ENCODE measurements at places on chromosomes 2 and 18.
A peak's percentile ranks its signal among the peaks of the same experiment; 100 is the strongest.

- DNase-seq, result no peak
Measured at GRCh38 chr2:190413421-190413820, 5.3 kb downstream of the MFSD6 start.

- no peak for DNase-seq
Measured at GRCh38 chr2:239252393-239252792, 148.4 kb downstream of the HDAC4 start.

DNA sequence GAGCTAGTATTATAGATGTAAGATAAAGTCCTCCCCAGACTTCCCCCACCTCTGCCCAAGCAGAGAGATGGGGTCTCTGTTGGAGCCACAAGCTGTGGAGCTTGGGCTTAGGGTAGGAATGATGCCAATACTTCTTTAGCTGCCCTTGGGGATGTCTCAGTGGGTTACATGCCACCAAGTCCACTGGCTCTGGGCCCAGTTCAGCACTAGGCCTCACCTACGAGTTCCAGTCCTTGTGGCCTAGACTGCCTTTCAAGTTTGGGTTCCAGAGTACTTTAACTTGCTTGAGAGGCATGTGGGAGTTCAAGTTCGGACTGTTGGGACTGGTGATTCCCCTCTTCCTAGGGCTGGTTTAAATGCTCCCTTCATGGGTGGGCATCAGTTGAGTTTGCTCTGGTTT is 272.4 kb downstream of the PTPRM start:
- DNase-seq, result no peak

DNA sequence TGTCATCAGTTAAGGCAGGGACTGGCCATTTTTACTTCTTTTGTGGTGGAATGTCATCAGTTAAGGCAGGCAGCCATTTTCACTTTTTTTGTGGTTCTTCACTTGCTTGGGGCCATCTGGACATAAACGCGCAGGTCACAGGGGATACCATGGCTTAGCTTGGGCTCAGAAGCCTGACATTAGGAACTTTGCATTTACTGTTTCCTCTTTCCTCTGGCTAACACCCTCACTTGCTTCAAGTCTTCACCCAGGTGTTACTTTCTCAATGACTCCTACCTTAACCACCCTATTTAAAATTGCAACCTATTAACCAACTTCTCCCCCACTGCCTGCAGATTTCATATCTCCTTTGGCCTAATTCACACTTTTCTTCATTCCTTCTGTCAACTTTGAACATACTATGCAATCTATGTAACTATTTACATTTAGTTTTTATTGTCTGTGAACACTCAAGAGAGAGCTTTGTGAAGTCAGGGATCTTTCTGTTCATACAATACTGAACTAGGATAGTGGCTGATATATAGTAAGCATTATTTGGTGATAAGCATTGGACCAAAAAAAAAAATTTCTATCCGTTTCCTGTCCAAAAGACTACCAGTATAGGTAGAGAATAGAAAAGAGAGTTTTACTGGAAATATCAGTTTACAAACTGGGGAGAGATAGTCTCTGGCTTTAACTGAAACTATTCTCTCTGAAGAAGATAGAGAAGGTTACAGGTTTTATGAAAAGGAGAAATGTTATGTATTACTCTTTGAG is 600.1 kb upstream of the ZNF804A start:
- no peak for DNase-seq

DNA sequence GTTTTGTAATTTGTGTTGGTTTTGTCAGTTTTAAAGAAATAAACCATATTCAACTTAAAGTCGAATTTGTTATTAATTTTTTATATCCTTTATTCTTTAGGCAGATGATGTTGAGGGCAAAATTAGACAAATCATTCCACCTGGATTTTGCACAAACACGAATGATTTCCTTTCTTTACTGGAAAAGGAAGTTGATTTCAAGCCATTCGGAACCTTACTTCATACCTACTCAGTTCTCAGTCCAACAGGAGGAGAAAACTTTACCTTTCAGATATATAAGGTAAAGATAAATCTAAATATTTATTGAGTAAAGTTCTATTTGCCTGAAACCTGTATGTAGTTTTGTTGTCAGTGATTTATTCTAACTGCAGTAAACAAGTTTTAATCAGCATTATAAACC is 34.5 kb upstream of the METAP1D start:
- DNase-seq, result no peak

DNA sequence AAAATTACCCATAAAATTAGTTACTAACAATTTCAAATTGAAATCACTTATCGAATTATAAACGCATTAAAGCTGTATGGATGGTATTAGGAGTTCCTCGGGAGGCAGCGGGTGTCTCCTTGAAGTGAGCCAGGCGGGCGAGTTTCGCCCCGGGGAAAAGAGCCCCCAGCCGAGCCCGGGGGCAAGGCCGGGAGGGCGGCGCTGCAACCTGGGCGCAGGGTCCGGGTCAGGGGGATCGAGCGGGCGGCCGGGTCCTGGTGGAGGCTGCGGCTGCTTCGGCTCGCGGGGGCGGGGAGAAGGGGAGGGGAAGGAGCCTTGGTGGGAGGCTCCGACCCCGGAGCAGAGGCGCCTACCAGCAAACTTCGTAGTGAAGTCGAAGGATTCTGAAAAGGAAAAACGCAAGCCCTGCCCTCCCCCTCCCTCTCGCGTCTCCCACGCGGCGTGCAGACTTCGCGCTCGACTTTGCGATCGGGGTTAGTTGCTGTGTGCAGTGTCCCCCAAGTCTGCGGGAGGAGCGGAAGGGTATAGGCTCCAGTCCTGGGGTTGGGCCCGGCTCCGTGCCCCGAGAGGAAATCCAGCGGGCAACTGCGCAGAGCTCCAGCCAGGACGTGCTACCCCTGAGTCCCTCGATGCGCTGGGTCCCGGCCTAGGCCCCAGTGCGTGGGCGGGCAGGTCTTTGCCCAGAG is 140.8 kb downstream of the MEIS1 start:
- DNase-seq, result no peak

DNA sequence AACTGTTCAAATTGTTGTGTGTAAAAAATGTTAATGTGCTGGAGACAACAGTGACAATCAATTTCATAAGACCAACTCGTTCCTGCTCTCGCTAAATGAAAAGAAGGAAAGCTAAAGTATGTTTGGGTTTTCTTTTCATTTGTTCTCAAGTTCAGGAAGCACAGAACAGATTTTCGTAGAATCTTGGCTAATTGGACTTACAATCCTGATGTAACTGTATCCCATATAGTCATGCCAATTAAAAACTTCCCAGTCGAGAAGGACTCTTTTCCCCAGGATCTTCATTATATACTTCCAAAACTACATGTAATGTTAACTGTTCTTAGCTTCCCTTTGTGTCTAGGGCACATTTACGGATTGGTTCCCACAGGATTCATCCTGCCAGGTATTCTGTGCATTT is 135.4 kb upstream of the ITGB6 start:
- no peak for DNase-seq

GRCh38 chr18:47953471-47953931 is 23.0 kb upstream of the SMAD2 start:
- DNase-seq, result peak; percentile 37

DNA sequence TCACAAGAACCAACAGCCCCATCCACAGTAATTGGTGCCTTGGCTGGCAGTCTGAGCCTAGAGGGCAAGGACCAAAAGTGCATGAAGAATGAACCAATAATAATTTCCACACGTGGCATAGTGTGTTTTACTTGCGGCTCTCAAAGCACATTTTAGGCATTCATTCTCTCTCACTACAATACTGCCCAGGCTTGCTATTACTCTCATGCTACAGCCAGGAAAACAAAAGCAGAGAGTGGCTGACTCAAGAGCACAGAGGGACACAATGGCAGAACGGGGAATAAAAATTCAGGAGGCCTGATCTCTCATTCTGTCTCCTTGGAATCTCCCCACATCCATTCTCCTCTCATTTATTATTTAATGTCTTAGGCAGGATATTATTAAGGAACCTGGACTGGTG is 57.0 kb upstream of the NOL4 start:
- DNase-seq, result no peak

GRCh38 chr2:221444106-221444505 is 128.0 kb downstream of the EPHA4 start:
- no peak for DNase-seq

GRCh38 chr18:58580623-58581022 is 48.3 kb downstream of the ALPK2 start:
- DNase-seq, result no peak

- DNase-seq, result peak; percentile 84
Measured at GRCh38 chr2:222912117-222912516, 51.3 kb downstream of the ACSL3 start.

DNA sequence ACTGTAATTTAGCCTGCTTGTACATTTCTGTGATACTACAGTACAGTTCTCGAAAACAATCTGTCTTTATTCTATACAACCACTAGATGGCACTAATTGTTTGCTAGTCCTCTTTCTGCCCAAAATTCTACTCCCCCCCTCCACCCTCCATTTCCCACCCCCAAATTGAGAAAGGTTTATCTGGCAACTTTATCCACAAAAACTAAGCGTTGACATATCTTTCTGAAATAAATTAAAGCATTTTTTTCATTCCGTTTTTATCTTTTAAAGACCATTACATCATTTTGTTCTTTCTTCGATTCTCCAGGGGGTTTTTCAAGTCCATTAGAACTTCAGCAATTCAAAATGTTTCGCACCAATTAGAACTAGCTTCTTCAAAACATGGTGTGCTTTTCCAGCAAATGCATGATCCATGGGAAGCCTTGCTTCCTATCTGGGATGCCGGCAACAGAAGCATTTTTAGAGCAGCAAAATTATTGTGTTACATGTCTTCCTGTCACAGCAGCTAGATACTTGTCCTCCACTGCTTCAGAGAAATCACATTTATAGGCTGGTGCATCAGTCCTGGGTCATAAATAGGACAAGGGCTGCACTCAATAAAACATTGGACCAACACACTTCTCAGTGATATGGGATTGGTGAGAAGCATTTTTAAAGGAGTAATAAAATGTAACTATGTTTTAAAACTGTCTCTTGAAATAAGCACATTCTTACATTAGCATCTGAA is 241.3 kb downstream of the PAX3 start:
- no peak for DNase-seq

- no peak for DNase-seq
Measured at GRCh38 chr2:225030203-225030602, 12.1 kb downstream of the DOCK10 start.

GRCh38 chr2:136770384-136770783 is 5.0 kb downstream of the THSD7B start:
- no peak for DNase-seq

GRCh38 chr18:62438018-62438329 is 84.9 kb upstream of the ZCCHC2 start:
- no peak for DNase-seq

DNA sequence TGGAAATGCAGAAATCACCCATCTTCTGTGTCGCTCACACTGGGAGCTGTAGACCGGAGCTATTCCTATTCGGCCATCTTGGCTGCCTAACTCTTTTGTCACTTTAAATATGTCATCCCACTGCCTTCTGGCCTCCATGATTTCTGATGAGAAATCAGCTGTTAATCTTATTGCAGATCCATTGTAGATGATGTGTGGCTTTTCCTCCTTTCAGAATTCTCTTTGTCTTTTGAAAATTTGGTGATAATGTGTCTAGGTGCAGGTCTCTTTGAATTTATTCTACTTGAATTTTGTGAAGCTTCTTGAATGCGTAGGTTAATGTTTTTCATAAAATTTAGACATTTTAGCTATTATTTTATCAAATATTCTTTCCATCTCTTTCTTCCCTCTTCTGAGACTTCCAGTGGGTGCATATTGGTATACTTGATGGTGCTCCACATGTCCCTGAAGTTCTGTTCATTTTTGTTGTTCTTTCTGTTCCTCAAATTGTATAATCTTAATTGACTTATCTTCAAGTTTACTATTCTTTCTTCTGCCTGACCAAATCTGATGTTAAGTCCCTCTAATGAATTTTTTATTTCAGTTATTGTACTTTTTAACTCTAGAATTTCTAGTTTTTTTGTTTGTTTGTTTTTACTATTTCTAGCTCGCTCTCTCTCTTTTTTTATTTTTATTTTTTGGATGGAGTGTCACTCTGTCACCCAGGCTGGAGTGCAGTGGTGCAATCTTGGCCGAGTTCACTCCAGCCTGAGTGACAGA is 90.8 kb upstream of the DLX2 start:
- DNase-seq, result no peak

DNA sequence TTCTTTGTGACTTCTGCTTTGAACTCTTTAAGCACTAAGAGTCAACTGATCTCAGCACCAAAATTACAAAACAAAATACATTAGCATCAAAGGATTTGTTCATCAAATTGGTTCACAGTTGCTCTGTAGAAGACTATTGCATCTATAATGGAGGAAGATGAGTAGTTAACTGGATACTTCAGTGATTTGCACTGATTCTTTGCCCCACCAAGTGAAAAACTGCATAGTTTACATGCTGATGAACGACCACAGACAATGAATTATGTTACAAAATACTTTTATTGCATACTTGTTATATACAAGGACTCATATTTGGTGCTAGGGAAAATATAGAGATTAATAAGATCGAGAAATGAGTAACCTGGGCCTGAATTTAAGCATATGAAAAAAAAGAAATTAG is 107.2 kb downstream of the SCG2 start:
- no peak for DNase-seq

DNA sequence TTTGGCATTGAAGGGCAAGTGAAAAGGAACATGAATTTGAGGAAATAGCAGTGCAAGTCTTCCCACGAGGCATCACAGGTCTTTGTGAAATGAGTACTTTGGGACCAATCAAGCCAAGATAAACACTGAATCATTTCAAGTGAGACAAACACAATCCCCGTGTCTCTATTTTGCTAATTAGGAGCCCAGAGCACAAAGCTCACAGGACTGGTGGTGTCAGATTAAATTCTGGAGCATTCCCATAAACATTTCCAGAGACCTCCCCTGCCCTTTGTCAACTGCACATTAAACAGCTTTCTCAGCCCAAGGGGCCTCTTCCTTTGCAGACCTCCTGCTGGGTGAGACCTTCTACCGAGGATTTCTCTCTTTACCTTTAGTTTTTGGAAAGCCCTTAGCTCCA is 50.7 kb downstream of the DAPL1 start:
- DNase-seq, result no peak

DNA sequence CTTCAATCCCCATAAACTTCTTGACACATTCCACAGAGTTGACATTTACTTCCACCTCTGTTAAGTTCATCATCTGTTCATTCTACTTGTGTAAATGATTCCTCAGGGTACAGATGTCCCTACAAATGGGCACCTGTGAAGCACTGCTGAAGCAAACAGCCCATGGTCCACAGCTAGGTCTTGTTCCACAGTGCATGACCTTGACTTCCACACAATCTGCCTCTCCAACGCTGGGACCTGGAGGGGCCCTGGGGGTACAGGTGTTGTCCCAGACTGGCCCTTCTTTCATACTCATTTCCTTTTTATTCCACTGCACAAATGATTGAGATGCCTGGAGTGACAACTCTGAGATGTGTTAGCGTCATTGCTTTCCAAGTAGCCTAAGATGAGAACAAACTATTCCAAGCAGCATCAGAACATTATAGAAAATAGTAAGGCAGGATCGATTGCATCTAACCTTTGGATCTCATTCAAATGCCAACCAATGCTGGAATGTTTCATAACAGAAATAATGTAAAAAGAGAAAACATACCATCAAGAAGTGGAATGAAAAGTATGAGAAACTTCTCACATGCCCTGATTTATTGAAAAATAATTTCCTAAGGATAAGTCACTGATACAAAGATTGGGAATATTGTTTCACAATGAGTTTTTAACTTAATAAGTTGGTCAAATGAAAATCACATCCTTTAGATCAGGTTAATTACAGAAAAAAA is 31.2 kb downstream of the PIEZO2 start:
- no peak for DNase-seq

GRCh38 chr18:46169464-46169941 is 65.3 kb downstream of the HAUS1 start:
- peak; percentile 23 for DNase-seq

Data from fibroblast of the conjunctiva (primary cell).